NCI-H2029 (cell line): ENCODE measurements at places on chromosomes 7 and 10.

GRCh38 chr10:31745612-31746376 lies 182.8 kb downstream of the ARHGAP12 start:
- DNase-seq, result no peak

DNA sequence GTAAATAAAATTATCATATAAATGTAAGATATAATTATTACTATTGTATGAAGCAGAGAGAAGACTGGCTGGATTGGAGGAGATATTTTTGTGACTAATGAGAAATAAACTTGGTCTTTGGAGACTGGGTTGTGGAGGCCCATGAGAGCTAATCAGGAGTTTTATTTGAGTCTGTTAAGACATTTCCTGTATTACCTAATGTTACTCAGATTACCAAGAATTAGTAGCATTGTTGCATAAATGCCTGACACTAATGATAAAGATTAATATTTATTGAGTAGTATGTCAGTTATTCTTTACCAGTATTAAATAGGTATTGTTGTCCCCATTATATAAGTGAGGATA lies 7.1 kb downstream of the CCDC126 start:
- no peak for DNase-seq

DNA sequence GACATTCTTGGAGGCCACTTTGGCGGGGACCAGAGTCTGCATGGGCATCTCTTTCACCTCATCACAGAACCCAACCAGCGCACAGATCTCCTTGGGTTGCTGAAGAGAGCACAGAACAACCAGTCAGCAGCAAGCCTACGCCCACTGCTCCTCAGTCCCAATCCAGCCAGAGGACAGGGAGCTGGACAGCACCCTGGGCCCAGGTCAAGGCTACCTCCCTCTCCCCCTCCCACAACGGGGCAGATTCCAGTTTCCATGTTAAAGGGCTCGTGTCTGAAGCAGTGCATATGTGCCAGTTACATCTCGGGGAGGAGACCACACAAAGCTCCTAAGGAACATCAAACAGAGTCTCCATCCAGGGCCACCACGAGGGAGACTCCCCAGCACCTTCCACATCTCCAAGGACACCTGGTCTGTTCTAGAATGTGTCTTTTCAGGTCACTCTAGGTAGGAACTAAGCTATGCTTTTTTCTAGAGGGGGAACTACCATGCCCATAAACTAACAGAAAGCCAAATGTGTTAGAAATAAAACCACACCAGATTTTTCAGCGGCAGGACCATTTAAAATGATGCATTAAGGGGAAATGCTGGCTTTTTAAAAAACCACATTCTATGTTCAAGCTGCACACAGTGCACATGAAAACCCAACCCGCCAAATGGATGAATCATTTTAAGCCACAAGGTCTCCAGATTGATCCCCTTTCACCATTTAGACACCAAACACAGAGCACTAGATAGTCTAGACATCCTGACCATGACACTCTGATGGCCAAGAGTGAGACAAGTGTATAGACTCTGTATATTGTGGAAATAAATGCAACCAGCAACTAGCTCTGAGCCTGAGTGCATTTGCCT lies 28.9 kb downstream of the PSAP start:
- no peak for DNase-seq

DNA sequence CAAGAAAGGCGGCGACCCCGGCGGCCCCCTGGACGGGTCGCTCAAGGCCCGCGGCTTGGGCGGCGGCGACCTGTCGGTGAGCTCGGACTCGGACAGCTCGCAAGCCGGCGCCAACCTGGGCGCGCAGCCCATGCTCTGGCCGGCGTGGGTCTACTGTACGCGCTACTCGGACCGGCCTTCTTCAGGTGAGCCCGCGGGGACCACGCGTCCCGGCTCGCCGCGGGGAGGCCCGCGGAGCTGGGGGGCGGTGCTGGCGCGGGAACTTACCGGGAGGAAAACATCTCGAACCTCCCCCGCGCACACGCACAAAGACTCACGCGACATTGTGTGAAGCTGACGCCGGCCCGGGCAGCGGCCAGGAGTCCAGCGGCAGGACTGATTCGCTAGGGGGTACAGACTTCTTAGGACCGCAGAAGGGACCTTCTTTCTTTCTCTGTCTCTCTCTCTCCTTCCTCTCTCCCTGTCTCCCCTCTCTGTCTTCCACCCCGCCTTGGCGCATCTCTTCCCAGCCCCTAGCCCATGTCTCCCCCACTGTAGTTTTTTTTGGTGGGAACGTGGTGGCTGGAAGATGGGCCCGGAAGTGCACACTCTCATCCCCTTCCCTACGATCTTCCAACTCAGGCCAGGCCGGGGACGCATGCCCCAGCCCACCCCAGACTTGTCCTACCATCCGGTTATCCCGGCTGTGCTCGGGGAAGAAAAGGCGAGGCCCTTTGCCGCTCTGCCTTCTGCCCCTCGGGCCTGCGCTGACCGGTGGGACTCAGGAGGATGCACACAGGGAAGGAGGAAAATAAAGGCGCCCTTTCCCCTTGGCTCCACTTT lies 1.2 kb downstream of the EN2 start:
- no peak for DNase-seq

DNA sequence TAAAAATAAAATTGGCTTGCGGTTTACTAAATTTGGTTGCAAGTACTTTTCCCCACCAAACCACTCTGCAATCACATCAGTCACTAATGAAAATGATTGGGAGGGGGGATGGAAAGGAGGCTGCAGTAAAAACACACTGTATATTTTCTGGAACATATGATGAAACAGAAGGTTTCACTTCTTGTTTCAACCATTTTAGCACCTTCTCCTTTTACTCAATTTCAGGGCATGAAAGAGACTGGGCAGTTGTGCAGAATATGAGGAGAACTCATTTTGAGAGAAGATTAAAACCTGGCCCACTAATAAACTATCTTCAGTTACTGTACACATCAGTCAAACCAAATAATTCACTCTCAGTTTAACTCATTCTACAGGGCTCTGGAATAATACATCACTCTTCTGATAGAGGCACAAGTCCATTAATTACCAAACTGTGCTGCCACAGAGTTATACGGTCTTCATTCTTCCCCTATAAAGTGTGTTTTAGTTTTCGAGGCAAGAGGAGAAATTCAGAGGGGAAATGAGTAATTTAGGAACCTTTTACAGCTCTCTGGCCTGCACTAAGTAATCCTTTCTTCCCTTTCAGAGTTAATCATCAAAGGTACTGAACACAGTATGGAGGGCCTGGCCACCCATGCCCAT lies 25.5 kb downstream of the JAZF1 start:
- no peak for DNase-seq

DNA sequence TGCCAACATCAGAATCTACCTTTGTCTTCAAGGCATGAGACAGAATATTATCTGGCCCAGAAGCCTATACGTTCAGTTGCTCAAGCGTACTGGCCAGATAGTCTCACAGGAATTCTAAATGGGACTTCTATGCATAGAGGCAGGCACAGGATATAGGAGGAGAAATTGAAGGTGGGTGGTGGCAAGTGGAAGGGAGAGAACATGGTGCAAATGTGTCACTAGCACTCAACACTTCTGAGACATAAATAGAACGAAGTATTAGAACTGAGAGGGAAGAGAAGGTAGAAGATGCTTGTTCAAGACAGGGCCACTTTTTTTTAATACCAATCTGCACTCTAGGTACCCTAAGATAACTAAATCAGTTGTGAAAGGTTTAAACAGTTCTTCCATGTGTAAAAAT lies 85.8 kb downstream of the TFPI2 start:
- no peak for DNase-seq

GRCh38 chr10:89210794-89211425 lies 3.8 kb upstream of the CH25H start:
- no peak for DNase-seq

DNA sequence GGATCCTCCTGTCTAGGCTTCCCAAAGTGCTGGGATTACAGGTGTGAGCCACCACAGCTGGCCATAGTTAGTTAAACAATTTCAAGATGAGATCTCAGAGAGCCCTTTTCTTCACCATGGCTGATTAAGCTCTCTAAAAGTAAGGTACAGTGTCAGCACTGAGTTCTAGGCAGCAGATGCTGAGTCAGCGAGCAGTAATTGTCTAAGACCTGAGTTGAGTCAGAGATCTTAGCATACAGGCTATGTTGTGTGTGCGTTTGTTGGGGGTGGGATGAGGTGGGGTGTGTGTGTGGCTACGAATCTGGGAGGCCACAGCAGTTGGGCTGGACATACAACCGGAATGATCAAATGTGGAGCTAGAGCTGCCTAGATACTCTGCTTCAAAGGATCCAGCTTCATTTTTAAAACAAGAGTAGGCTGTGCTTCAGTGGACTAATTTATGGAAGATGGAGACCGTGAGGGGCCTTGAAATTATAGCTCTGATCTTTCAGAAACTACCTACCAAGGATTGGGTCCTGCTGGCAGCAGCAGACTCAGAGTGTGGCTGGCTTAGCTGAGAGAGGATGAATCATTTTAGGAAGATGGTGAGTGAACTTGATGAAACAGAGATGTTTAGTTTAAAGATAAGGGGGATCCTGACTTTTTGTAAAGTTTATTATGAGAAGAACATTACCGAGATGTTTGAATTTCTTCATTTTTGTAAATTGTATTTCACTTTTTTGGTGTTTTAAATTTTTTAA lies 17.5 kb upstream of the MTPN start:
- no peak for DNase-seq

GRCh38 chr10:32790483-32790882 lies 167.5 kb downstream of the ITGB1 start:
- DNase-seq, result no peak

DNA sequence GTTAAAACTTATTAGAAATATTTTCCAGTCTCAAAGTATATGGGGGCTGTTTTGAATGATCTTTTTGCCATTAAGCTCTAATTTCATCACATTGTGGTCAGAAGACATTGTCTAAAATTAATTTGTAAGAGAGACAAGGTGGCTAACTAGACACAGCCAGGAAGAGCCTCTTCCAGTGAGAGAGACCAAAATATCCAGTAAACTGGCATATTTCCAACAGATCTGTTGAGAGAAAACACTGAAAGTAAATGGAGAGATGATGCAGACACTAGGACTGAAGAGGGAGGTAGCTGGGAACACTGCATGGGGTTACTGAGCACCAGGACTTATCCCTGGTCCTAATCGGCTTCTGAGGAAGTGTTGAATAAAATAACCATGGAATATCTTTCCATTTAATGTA lies 101.5 kb upstream of the TAS2R16 start:
- peak; percentile 23 for DNase-seq

- no peak for DNase-seq
Observed at GRCh38 chr10:53650794-53651193, 878.2 kb upstream of the MBL2 start.

DNA sequence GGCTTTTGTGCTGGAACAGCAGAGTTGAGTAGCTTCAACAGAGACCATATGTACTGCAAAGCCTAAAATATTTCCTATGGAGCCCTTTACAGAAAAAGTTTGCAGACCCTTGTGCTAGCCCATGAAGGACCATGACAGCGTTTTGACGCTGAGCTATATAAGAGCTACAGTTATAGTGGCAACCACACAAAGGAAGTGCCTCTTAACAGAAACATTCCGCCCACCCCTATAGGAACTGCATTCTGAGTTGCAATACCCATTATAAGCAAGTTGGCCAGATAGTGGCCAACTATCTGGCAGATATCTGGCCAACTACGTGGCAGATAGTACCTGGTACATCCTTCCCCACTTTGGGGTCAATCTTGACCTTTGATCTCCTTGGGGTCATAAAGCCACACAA lies 47.5 kb upstream of the DMBT1 start:
- DNase-seq, result no peak

GRCh38 chr7:157457355-157458253 lies 120.8 kb downstream of the DNAJB6 start:
- DNase-seq, result no peak

DNA sequence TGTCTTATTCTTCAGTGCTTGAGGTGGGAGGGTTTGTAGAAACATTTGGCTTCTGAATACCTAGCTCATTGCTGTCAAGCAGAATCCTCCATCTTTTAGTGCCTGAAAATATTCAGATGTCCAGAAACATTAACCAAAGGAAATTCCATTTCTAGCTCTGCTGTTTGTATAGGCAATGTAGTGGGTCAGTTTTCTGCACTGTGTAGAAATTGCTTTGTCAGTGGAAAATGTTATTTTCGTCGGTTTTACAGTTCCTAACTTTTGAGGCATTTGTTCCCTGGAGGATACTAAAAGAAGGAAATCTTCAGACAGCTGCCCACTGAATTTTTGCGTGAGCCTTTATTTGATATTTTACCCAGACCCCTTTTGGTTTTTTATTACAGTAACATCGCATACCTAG lies 143.4 kb downstream of the TPST1 start:
- no peak for DNase-seq

- DNase-seq, result no peak
Observed at GRCh38 chr7:140539461-140539860, 60.2 kb upstream of the MKRN1 start.

GRCh38 chr7:6536262-6537260 lies 14.7 kb downstream of the GRID2IP start:
- DNase-seq, result no peak
